Fibroblast of skin of abdomen (primary cell): ENCODE measurements at places on chromosomes 5 and 9.

DNA sequence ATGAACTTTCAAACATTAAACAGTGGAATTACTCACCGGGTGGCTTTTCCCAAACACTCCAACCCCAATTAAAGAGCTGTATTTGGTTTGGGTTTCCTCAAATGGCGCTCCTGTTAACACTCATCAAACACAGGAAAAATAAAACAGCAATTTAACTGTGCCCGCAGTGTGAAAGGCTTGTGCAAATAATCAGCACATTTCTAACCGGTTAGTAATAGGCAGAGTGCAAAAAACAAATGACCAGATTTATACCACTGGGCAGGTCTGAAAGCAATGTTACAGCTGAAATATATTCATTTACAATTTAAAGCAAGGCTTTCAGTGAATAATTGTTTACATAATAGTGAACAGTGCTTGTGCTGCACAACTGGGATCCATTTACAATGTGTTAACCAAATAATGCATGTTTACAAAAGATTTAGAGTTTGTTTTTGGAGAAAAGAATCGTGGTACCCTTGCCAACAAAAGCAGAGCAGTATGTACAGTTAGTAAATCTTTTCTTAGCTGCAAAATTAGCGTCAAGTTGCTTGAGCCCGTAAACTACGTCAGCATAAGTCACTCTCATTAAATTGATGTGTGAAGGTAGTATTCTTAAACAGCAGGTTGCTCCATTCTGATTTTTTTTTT lies 662.9 kb upstream of the ZNF608 start:
- peak; percentile 87 for DNase-seq

GRCh38 chr5:32707418-32707997 lies 3.6 kb upstream of the NPR3 start:
- peak; percentile 52 for DNase-seq

- peak; percentile 84 for DNase-seq
Observed at GRCh38 chr5:149228618-149229297, 42.9 kb upstream of the AFAP1L1 start.

DNA sequence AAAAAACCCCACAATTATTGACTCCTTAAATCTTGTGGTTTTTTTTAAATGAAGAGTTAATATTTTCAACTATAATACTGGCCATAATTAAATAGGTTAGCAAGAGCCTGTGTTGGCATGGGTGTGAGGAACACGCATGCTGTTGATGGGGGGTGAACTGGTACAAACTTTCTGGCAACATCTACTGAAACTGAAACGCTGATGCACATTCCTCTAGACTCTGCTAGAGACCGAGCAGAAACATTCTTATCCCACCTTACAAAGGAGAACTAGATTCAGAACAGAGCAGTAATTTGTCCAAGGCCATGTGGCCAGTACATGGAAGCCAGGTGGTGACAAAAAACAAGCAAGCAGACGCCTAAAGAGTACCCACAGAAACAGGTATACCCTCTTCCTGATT lies 2.4 kb downstream of the BICD2 start:
- DNase-seq, result no peak

DNA sequence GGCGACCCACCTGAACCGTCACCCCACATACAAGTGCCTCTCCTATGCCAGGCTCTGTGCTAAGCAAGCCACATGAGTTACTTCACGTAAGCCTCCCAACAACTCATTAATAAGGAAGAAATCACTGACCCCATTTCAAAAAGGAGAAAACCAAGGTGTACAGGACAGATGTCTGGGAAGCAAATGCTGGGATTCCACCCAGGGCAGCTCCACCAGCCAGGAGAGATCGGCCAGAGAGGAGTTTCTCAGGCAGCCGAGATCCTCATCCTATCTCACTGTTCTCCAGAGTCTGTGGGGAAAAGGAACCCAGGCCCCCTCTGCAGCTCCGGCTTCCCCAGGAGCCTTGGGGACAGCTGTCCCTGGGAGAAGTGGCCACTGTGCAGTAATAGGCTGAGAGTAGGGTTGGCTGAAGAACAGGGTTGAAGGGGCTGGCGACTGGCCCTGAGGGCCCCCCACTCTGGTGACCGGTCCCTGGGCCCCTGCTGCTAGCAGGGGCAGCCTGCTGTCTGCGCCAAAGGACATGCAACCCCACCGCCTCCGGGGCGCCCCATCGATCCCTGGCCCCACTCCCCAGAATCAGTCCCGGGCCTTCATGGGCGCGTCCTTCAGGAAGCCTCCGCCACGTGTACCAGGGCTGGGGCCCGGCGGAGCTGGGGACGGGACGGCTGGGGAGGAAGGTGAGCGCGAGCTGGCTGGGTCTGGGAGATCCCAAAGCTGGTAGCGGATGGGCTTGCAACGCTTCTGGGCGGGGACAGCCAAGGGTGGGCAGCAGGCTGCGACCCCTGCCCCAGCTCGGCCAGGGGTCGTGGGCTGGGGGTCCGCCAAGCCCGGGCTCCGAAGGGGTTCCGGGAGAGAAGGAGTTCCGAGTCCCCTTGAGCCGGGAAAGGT lies 44.1 kb upstream of the STXBP1 start:
- DNase-seq, result no peak

- DNase-seq, result no peak
Observed at GRCh38 chr9:126112135-126112720, 214.4 kb upstream of the MVB12B start.

GRCh38 chr5:178496214-178496613 lies 94.0 kb downstream of the COL23A1 start:
- DNase-seq, result peak; percentile 28

GRCh38 chr9:138049779-138050471 lies 172.3 kb downstream of the CACNA1B start:
- DNase-seq, result no peak

- DNase-seq, result no peak
Observed at GRCh38 chr5:53678981-53679660, 118.7 kb downstream of the NDUFS4 start.

- DNase-seq, result peak; percentile 76
Observed at GRCh38 chr9:103802068-103802467, 292.0 kb upstream of the SMC2 start.

DNA sequence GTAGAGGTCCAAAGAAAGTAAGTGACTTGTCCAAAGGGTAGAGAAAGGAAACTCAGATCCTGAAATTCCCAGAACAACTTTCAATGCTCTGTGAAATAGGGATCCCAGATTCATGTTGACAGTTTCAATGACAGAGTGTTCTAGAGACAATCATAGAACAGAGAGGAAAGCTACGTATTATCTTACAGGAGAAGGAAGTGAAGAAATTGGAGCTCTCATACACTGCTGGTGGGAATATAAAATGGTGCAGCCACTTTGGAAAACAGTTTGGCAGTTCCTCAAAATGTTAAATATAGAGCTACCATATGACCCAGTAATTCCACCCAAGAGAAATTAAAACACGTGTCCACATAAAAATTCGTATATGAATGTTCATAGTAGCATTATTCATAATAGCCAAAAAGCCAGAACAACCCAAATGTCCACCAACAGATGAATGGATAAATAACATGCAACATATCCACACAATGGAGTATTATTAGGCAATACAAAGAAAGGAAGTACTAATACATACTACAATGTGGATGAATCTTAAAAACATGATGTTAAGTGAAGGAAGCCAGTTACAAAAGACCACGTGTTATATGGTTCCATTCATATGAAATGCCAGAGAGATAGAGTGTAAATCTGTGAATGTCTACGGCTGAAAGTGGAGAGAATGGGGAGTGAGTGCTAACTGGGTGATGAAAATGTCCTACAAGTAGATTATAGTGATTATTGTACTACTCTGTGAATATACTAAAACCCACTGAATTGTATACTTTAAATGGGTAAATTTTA lies 197.1 kb downstream of the NTRK2 start:
- DNase-seq, result no peak

DNA sequence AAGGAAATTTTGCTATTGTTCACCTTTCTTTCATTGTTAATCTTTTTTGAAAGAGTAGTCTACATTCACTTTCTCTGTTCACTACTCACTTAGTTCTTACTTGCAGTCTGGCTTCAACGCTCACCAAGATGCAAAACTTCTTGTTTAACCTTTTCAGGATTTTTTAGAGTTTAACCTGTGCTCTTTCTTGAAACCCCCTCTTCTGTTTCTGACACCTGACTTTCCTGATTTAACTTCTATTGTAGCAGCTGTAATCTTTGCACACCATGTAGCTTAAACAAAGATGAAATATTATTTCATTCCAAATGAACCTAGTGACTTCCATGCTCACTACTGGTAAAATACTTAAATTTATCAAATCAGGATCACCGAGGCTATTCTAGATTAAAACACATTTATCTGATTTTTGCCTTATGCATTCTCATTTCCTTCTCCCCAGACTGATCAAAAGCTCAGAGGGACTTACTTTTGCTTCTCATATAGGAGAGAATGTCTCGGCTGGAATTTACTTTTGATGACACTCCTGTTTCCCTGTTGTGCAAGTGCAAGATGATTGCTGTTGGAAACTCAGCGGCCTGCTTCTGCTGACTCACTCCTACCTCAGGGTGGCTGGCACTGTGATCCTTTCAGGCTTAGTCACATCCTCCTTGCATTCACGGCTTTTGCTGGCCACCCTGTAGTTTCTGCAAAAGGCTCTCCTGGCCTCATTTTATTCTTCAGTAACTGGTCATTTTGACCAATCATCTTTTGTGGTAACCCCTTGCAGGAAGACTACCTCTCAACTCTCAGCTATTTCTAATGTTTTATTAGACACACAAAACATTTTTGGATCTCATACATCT lies 109.3 kb upstream of the IFNE start:
- peak; percentile 98 for DNase-seq

GRCh38 chr5:100794844-100795243 lies 108.2 kb downstream of the ST8SIA4 start:
- no peak for DNase-seq

DNA sequence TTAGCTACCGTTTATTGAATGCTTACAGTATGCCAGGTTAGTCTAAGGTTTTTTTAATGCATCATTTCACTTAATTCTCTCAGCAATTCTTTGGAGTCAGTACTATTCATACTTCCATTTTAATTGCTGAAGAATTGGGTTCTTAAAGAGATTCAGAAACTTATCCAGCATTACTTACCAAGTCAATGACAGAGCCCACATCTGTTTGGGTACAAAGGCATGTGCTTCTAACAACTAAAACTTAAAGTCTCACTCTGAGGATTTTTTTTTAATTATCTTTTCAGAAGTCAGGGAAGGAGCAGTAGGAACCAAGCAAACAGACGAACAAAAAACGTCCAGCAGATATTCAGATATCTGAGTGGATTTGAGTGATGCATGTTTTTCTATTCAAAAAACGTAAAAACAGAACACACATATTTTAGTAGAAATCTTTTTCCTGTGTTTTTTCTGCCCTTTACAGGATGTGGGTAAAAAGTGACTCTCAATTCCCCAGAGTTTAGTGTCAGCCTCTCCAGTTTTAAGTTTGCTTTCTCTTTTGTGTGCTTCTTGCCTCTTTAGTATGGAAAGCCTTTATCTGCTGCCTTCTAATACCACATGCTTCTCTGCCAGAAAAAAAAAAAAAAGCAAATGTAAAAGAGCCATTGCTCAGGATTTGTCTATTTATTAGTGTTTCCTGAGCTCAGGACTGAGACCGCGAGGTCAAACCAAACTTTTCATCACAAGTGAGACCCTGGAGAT lies 118.0 kb downstream of the PRKACG start:
- no peak for DNase-seq

DNA sequence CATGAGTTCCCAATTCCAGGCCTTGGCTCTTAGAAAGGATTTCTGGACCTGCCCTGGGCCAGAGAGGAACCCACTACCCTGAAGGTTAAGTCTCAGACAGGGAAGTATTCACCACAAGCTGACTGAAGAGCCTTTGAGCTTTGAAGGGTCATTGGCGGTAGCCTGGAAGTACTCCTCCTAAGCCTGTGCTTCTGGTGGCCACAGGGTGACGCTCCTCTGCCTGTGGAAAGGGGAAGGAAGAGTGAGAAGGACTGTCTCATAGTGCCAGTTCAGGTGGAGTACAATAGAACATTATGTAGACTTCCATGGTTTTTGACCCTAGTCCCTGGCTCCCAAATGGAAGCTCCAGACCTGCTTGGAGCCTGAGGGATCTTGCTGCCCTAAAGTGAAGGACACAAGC lies 1233.2 kb upstream of the CDH6 start:
- DNase-seq, result no peak

DNA sequence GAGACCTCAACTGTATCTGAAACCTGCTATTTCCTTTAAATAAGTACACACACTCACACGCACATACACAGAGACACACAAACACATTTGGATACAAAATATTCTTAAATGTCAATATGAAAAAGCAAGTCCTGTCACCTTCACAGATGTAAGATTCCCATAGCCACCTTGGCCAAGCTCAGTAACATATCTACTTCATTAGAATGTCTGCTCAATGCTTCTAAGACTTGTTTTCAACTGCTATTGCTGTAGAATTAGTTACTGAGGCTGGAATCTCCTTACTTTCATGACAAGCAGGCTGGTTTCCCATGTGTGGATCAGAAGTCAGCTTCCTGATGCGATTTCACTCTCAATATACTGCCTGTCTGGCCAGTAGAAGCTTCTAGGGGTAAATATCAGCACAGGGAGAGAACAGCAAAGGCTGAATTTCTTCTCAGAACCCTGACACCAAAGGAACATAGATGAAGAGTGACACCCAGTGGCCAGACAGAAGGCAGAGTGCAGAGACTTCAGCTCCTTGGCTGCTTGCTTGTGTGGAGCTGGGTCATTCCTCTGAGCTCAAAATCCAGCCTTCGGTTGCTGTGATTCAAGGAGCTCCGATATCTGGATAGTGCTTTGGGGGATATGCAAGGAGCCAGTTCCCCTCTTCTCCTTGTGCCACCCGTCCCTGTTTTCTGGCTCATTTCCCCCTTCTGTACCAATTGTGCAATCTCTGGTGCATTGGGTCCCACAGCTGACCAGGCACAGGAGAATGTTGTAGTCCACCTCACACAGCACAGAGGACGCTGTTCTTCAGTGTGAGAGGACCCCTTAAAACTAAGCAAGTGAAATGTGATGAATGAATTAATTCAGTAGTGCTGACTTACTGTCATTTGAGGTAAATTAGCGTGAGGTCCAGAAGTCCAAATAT lies 26.6 kb upstream of the ABLIM3 start:
- peak; percentile 78 for DNase-seq

- DNase-seq, result no peak
Observed at GRCh38 chr5:142000173-142000572, 12.7 kb downstream of the GNPDA1 start.

- DNase-seq, result peak; percentile 63
Observed at GRCh38 chr9:79263628-79264027, 308.1 kb upstream of the TLE4 start.

DNA sequence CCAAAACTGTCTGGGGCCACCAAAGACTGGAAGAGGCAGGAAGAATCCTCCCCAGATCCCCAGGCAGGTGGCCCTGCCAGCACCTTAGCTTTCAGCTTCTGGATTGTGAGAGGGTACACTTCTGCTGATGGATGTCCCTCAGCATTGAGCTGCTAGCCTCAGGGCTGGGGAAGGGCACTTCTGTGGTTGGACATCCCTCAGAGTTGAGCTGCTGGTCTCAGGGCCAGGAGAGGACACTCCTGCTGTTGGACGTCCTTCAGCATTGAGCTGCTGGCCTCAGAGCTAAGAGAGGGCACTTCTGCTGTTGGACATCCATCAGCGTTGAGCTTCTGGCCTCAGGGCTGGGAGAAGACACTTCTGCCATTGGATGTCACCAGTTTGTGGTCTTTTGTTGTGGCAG lies 83.8 kb upstream of the FCN1 start:
- no peak for DNase-seq
